Effector memory CD8-positive, alpha-beta T cell (primary cell): ENCODE measurements at places on chromosomes 1 and 21.
A peak's percentile ranks its signal among the peaks of the same experiment; 100 is the strongest.

GRCh38 chr21:26801498-26801897 lies 43.7 kb downstream of the ADAMTS1 start:
- H3K36me3 ChIP-seq: no peaks in the 10 kb centered on the region
- no peak for DNase-seq
- peaks cover 13% of the 10 kb centered on the region for H3K27me3 ChIP-seq
- no peaks in the 10 kb centered on the region for H3K4me1 ChIP-seq
- H3K27ac ChIP-seq: no peak overlapping the region

DNA sequence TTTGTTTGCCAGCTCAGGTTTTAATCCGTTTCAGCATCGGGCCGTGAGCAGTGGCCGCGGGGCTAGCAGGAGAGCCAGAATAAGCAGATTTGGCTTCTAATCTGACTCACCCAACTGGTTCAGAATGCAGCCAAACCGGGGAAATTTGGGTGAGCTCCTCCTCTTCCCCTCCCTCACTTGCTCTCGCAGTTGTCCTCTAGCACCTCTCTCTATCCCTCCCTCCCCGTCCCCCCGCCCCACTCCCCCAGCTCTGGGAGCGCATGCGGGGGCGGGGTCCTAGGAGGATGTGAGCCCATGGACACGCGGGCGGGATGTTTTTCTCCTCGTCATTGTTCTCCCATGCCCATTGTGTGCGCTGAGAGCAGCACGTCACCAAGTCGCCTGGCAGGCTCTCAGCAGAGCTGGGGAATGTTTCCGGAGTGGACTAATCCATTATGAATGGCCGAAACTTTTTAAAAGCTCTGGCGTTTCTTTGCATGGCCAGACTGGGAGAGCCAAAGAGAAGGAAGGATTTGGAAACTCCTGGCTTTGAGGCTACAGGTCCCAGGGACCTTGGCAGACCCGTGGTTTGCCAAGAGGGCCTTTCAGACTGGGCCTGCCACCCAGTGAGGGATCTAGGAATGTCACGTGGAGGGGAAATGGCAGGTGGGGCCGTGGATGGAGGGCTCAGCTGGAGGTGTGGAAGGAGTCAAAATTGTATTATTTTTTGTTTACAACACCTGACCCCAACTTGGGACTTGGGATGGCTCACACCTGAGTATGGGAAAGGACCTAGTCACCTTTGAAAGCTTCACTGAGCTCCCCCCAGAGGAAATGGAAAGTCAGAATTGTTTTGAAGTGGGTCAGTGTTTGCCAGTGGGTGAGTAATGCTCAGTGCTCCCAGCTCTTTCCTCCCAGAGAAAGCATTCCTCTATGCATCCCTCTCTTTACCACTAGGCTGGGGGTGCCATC lies 39.2 kb downstream of the CDK18 start:
- no peak for DNase-seq
- peaks cover 88% of the 10 kb centered on the region for H3K27me3 ChIP-seq
- H3K4me1 ChIP-seq: no peaks in the 10 kb centered on the region
- H3K4me3 ChIP-seq: no peak overlapping the region
- no peak overlapping the region for H3K27ac ChIP-seq
- H3K36me3 ChIP-seq: no peaks in the 10 kb centered on the region

DNA sequence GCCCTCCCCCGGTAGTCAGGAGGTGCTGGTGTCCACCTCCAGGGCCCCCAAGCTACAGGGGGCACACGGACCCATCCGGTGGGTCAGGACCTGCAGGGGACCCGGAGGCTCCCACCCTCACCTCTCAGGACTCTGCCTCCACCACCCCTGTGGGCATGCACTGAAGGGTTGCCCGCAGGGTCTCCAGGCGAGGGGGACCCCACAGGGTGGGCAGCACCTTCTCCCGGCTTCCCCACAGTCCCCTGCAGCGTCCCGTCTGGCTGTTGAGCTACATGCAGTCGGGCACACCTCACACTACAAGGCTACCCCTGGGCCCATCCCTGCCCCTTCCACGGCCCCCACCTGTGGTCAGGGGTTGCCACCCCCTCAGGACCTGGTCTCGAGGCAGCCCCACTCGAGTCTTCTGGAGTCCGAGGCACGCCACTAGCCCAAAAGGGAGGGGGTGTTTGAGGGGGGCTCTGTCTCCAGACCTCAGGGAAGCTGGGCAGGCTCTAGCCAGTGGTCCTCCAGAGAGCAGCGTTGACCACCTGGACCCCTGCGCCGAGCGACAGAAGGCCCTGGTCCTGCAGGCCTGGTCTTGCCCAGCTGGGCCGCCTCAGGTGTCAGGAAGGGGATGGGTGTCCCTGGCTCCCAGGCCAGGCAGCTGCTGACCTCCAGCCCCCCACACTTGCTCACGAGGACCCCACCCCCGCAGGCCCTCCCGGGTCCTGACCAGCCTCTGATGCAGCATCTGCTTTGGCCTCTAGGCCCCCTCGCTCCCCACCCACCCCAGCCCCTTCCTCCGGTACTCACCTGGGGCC lies 9.6 kb downstream of the PARS2 start:
- H3K4me1 ChIP-seq: no peaks in the 10 kb centered on the region
- H3K36me3 ChIP-seq: no peaks in the 10 kb centered on the region
- no peak overlapping the region for H3K4me3 ChIP-seq
- H3K27ac ChIP-seq: no peak overlapping the region
- no peak for DNase-seq

- H3K4me1 ChIP-seq: no peaks in the 10 kb centered on the region
- no peak for DNase-seq
- no peaks in the 10 kb centered on the region for H3K36me3 ChIP-seq
- no peaks in the 10 kb centered on the region for H3K27me3 ChIP-seq
These were observed 427.2 kb downstream of the USP25 start for GRCh38 chr21:16156841-16157489.

- no peak for DNase-seq
- H3K4me3 ChIP-seq: peak overlapping the region; percentile 26
- H3K27ac ChIP-seq: no peak overlapping the region
- H3K36me3 ChIP-seq: peaks cover 4% of the 10 kb centered on the region
- H3K4me1 ChIP-seq: peaks cover 79% of the 10 kb centered on the region
These were observed 25.3 kb downstream of the USP25 start for GRCh38 chr21:15755125-15755524.

- H3K4me1 ChIP-seq: peaks cover 29% of the 10 kb centered on the region
- H3K27ac ChIP-seq: peak overlapping the region; percentile 31
- no peaks in the 10 kb centered on the region for H3K27me3 ChIP-seq
- no peak for DNase-seq
- H3K36me3 ChIP-seq: peaks cover 87% of the 10 kb centered on the region
These were observed 15.2 kb downstream of the PTTG1IP start for GRCh38 chr21:44858291-44858690.

DNA sequence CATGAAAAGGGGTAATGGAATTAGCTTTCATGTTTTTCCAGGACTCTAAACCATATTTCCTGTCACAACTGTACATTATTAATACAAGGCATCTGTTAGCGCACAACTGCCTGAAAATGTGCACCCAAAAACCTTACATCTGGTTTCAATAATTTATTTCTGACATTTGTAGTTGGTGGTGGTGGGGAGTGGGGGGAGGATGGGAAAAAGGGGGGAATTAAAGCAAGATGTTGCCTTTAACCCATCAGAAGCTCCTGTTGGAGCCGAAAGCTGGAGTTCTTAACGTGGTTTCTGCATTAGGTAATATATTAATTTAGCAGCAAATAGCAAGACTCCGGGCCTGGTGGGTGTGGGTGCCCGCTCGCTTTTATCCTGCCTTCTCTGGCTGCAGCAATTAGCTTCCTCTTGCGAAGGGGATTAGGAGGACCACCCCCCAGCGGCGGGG lies 36.9 kb upstream of the HHAT start:
- no peaks in the 10 kb centered on the region for H3K4me1 ChIP-seq
- H3K36me3 ChIP-seq: peaks cover 2% of the 10 kb centered on the region
- DNase-seq: no peak
- H3K27me3 ChIP-seq: peaks cover 62% of the 10 kb centered on the region
- H3K4me3 ChIP-seq: peak overlapping the region; percentile 44

DNA sequence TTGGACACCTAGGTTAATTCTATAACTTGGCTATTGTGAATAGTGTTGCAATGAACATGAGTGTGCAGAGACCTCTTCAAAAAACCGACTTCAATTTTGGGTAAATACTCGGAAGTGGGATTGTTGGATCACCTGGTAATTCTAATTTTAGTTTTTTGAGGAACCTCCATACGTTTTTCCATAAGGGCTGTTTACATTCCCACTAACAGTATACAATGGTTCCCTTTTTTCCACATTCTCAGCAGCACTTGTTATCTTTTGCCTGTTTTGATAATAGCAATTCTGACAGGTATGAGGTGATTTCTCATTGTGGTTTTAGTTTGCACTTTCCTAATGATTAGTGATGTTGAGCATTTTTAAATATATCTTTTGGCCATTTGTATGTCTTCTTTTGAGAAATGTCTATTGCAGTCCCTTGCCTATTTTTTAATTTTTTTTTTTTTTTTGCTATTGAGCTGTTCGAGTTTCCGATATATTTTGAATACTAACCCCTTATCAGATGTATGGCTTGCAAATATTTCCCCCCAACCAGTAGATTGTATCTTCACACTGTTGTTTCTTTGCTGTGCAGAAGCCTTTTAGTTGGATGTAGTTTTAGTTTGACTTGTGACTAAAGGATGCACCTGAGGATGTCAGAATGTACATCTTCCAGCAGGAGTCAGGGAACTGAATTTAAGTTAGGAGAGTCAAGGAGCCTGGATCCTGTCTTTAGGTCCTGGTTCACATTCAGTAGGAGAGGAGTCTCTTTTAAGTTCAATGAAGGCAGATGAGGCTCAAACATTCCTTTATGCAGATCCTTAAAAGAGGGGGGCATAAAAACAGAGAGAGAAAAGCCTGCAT lies 120.0 kb downstream of the S1PR1 start:
- peaks cover 16% of the 10 kb centered on the region for H3K4me1 ChIP-seq
- no peak overlapping the region for H3K4me3 ChIP-seq
- no peaks in the 10 kb centered on the region for H3K27me3 ChIP-seq
- peak overlapping the region; percentile 67 for H3K27ac ChIP-seq
- H3K36me3 ChIP-seq: peaks cover 7% of the 10 kb centered on the region
